Endodermal cell (in vitro differentiated cells): ENCODE measurements at places on chromosomes 6 and 20.
A peak's percentile ranks its signal among the peaks of the same experiment; 100 is the strongest.

DNA sequence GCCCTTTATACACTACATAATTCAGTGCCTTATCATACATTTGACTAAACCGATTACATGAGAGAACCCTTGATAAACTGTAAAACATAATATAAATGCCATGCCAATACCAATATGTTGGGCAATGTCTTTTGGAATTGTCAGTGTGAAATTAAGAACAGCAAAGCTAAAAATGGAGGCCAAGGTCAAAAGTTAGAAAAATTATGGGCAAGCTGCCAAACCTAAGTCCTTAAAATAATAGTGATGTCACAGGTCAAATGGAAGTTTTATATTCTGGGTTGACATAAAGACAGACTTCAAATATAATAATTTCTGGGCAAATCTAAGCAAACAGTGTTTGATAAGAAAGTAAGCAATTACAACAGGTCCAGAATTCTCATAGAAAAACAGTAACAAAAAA is 696.7 kb downstream of the RNF144B start:
- DNase-seq = no peak
- H3K4me1 ChIP-seq = no peaks in the 10 kb centered on the region
- H3K4me3 ChIP-seq = no peak overlapping the region
- H3K27ac ChIP-seq = no peak overlapping the region

DNA sequence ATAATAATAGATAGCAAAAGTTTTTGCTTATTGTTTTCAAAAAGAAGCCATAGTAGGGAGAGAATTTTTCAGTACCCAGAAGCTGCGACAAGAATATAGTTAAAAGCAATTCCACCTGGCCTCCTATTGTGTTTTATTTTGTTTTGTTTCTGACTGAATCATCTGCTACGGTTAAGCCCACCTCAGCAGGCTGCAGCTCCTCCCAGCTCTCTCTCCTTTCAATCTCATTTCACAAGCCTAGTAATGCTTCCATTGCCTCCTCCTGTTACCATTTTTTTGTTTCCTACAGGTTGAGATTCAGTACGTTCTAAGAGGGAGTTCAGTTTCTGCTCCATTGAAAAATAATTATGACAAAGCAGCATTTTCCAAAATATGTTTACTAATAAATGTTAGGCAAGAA is 77.9 kb downstream of the PCSK2 start:
- DNase-seq = no peak
- H3K4me1 ChIP-seq = no peaks in the 10 kb centered on the region
- H3K27me3 ChIP-seq = no peaks in the 10 kb centered on the region
- H3K4me3 ChIP-seq = no peak overlapping the region
- no peaks in the 10 kb centered on the region for H3K36me3 ChIP-seq

GRCh38 chr6:163438940-163439335 is 24.4 kb downstream of the QKI start:
- H3K27ac ChIP-seq = no peak overlapping the region
- H3K4me1 ChIP-seq = no peaks in the 10 kb centered on the region
- H3K27me3 ChIP-seq = no peaks in the 10 kb centered on the region
- H3K4me3 ChIP-seq = no peak overlapping the region

DNA sequence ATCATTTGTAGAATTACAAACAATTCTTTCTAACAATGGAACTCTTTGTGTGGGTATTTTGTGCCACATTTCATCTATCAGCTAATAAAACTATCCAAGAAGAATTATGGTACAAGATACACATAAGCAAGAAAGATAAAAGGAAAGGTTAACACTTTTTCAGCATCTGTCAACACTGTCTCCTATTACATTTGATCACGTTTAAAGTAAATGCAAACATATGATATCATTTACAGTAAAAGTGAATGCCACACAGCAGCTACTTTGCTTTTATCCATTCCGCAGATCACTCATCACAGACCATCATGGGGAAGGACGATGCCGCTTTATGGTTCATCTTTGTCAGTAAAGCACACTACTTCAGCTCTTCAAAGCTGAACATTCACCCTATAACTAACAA is 456.4 kb upstream of the MANEA start:
- no peaks in the 10 kb centered on the region for H3K4me1 ChIP-seq
- no peak overlapping the region for H3K4me3 ChIP-seq
- DNase-seq = no peak
- no peak overlapping the region for H3K27ac ChIP-seq
- H3K27me3 ChIP-seq = no peaks in the 10 kb centered on the region

DNA sequence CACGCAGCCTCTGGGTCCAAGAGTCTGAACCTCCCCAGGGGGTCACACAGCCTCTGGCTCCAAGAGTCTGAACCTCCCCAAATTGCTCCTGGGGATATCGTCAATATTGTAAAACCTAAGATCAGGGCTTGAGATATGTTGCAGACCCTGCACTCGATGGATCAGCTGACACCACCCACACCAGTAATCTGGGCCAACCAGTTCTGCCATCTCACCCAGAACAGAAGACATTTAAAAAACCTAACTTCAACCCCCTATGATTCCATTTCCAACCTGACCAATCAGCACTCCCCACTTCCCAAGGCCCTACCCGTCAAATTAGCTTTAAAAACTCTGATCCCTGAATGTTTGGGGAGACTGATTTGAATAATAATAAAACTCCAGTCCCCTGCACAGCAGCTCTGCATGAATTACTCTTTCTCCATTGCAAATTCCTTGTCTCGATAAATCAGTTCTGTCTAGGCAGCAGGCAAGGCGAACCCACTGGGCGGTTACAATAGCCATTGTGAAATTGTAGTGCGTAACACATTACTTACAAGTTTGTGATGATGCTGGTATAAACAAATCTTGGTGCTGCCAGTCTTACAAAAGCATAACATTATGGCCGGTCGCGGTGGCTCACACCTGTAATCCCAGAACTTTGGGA is 32.4 kb upstream of the FAM135A start:
- no peaks in the 10 kb centered on the region for H3K36me3 ChIP-seq
- H3K27ac ChIP-seq = peak overlapping the region; percentile 46
- H3K27me3 ChIP-seq = no peaks in the 10 kb centered on the region
- DNase-seq = no peak
- H3K4me1 ChIP-seq = no peaks in the 10 kb centered on the region

DNA sequence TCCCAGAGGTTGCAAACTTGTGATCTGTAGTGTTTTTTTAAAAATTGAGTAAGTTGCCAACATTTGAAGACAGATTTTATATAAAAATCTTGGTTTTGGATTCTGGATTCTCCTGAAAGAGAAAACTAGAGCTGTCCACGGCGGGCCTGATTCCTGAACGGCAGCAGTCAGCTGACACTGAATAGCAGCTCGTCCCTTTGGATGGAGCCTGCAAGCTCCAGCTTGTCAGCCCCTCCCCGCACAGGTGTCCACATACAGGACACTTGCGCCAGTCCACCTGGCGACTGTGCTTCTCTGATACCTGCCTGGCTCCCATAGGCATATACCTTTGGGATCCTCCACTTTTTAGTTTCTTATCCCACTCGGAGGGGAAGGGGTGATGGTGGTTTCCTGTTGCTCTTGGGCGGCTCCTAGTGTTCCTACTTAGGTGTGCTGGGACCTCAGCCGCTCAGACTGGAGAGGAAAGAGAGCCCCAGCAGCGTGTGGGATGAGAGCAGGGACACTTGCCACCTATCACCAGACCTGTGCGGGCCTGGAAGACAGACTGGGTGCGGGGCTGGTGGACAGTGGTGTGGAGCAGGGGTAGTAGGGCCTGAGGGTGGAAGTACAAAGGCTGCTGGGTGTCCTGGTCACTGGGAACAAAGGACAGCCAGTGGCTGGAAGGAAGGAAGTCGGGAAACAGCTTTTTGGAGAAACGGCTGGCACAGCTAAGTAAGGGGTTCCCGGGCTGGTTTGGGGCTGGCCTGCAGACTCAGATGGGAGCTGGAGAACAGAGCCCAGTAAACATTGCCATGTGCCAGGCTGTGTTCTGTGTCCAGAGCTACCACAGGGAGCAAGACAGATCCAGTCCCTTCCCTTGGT is 18.3 kb downstream of the GHRH start:
- no peaks in the 10 kb centered on the region for H3K27me3 ChIP-seq
- peaks cover 63% of the 10 kb centered on the region for H3K36me3 ChIP-seq
- no peak overlapping the region for H3K4me3 ChIP-seq

- no peak for DNase-seq
- no peak overlapping the region for H3K4me3 ChIP-seq
- H3K27me3 ChIP-seq = no peaks in the 10 kb centered on the region
- H3K27ac ChIP-seq = no peak overlapping the region
Measured at GRCh38 chr20:41717483-41717882, 99.3 kb upstream of the CHD6 start.

DNA sequence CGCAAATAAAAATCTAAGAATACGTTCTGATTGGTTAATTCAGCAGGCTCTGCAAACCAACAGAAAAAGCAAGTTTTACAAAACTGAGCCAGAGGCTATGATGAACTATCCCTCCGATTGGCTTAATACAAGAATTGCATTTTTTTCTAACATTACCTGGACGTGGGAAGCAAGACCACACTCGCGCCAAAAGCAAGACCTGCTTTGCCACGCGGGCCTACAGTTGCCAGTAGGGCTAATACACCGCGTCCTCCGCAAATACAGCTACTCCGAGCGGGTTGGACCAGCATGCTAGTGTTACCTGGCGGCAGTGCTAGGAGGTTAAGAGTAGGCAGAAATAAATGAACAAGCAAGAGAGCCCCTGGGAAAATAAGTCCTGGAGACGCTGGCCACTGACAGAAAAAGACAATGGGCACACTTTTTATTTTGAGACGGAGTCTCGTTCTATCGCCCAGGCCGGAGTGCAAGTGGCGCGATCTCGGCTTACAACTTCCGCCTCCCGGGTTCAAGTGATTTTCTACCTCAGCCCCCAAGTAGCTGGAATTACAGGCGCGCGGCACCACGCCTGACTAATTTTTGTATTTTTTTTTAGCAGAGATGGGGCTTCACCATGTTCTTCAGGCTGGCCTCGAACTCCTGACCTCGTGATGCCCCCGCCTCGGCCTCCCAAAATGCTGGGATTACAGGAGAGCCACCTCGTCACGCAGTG is 131.9 kb upstream of the BTN3A2 start:
- no peaks in the 10 kb centered on the region for H3K4me1 ChIP-seq
- peak overlapping the region; percentile 18 for H3K27ac ChIP-seq
- peak overlapping the region; percentile 81 for H3K4me3 ChIP-seq
- H3K36me3 ChIP-seq = no peaks in the 10 kb centered on the region
- DNase-seq = peak; percentile 74
- peaks cover 9% of the 10 kb centered on the region for H3K27me3 ChIP-seq

GRCh38 chr6:140036196-140036595 is 661.7 kb upstream of the CITED2 start:
- no peak overlapping the region for H3K27ac ChIP-seq
- no peaks in the 10 kb centered on the region for H3K4me1 ChIP-seq
- DNase-seq = no peak
- H3K36me3 ChIP-seq = no peaks in the 10 kb centered on the region
- H3K4me3 ChIP-seq = no peak overlapping the region
- H3K27me3 ChIP-seq = no peaks in the 10 kb centered on the region

DNA sequence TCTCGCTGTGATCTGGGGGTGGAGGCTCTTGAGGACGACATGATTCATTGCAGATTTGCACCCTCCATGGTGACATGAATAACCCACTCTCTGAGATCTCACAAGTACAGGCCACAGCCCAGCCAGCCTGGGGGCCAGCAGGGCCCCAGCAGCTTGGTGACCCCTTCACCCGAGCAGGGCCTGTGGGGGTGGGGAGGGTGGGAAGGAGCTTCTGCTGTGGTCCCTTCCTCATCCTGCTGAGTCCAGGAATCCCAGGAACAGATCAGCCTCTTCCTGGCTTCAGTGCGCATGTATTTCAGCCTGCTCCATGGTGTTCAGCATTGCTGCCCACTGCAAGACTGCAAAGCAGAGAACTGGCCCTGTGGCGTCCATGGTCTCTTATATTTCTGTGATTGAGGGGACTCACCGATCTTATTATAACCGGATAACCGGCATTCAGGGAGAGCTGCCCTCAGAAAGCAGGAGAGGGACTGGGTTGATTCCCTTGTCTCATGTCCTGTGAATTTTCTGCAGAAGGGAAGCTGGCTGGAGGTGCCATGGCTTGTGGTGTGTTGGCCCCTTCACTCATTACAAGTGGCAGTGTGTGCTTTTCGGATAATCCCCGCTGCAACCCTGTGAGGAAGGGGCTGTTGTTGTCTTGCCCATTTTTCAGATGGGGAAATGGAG is 118.8 kb upstream of the FRMD1 start:
- peak; percentile 30 for DNase-seq
- H3K4me3 ChIP-seq = no peak overlapping the region
- peaks cover 5% of the 10 kb centered on the region for H3K4me1 ChIP-seq
- H3K27me3 ChIP-seq = no peaks in the 10 kb centered on the region
- no peak overlapping the region for H3K27ac ChIP-seq

DNA sequence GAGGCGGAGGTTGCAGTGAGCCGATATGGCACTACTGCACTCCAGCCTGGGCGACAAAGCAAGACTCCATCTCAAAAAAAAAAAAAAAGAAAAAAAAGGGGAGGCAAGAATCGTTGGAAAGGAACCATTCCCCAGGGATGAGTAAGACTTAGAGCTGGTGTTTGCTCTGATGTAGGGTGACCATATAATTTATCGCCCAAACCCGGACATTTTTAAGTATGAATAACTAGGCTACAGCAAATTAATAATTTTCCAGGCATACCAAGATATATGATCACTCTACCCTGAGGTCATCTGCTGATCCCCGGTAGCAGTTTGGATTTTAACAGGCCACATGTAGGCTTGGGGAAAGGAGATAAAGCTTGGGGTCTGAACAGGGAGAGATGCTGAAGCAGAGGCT is 260.9 kb downstream of the BTBD9 start:
- no peak overlapping the region for H3K27ac ChIP-seq
- no peak overlapping the region for H3K4me3 ChIP-seq
- no peaks in the 10 kb centered on the region for H3K27me3 ChIP-seq

DNA sequence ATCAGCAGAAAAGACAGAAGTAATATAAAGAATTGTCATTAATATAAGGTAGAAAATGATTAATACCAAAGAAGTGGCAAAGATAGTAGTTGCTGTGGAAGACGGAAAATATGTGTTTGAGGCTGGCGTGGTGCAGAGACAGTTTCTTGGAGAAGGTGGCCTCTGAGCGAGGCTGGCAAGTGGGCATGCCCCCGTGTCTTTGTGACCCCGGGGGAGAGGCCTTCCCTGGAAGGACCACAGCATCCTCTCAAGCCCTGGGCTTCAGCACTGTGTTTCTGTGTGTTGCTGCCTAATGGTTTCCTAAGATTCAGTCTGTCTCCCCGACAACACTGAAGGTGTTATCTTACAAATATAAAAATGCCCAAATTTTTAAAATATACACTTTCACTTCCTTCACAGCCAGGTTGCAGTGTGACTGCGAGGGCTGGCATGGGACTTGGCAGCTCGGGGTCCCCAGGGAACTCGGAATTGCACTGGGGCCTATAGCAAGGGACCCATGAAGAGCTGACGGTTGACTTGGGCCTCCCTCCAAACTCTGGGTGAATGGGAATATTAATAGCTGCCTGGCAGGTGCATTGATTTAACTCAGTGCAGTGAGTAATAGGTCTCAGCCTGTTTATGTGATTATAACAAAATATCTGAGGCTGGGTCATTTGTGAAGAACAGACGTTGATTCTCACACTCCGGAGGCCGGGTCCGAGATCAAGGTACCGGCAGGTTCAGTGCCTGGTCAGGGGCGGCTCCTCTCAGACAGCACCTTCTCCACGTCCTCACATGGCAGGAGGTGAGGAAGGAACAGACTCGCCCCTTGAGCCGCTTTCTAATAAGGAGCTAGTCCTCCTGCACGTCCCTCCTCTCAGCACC is 47.4 kb upstream of the AFDN start:
- no peaks in the 10 kb centered on the region for H3K27me3 ChIP-seq
- H3K4me1 ChIP-seq = no peaks in the 10 kb centered on the region
- DNase-seq = no peak

- H3K27me3 ChIP-seq = no peaks in the 10 kb centered on the region
- no peaks in the 10 kb centered on the region for H3K36me3 ChIP-seq
- DNase-seq = no peak
- H3K4me3 ChIP-seq = no peak overlapping the region
Measured at GRCh38 chr6:9481292-9482029, 933.4 kb downstream of the TFAP2A start.
